ENCODE measurements at places on chromosomes 7 and 10.

DNA sequence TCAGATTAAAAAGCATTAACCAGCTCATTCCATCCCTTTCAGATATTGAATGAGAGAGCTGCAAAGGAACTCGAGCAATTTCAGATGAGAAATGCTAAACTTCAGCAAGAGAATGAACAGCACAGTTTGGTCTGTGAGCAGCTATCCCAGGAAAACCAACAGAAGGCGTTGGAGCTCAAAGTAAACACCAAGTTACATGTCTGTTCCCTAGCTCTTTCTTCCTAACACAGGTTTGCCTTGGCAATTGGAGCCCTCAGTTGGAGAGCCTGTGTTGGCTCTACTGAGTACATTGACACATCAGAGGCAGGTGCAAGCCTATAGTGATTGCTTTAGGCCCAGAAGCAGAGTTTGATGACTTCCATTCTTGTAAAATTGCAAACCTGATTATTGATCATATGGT, 14.7 kb downstream of the CFAP58 start:
- no peak for DNase-seq

GRCh38 chr7:110786328-110786965, 304.5 kb upstream of the LRRN3 start:
- no peak for DNase-seq

DNA sequence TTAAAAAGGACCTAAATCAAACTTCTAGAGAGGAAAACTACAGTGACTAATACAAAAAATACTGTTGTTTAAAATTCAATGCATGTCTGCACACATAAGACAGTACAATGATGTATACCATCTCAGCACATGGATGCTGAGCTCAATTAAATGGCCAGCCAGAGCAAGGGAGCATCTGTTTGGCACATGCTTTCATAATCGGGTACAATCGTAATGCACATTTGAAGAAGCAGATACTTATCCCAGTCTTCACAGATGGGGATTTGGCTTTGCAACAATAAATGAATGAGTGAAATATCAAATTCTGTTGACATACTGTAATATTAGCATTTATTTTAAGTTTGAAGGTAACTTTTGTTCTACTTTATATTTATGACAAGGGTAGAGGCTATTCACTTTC, 187.8 kb downstream of the CRPPA start:
- no peak for DNase-seq

DNA sequence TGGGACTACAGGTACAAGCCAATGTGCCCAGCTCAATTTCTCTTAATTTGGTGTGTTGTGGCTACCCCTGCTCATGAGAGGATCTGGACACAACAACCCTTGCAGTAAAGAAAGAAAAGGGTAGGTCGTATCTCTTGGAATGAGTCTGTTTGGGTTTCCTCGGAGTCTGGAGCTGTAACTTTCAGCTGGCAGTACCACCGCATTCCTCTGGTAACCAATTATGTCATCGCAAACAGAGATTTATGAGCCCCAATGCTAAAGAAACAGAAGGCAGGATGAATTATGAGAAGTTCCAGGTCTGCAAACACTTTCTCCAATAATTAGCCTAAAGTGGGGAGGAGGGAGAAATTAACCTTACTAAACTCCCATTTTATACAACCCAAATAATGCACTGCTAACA, 186.6 kb upstream of the NRP1 start:
- DNase-seq, result no peak

GRCh38 chr10:42974693-42975002, 102.2 kb upstream of the RET start:
- DNase-seq, result no peak
